A549 treated with AZD2906 at 1 μM for 4 hours (cell line): ENCODE measurements at places on chromosomes 5 and 9. TPM values are rescaled to one million over a fixed set of nuclear protein-coding genes. Genes with fewer than 3 reads are reported as not detected.

Gene ADRB2
- total RNA-seq: 1.3 to 1.6 TPM (median 1.3 TPM) in 5 replicates

Gene IFNK
- total RNA-seq: 0.06 TPM in 1 of 5 replicates, not detected in the others

Gene C9orf72
- 3.3 to 5.2 TPM (median 4.5 TPM) in 5 replicates for total RNA-seq

Gene TLX3
- not detected in 5 replicates for total RNA-seq

Gene TAF11L2
- total RNA-seq: not detected in 5 replicates

Gene PPP2R2B
- 0.03 to 0.14 TPM (median 0.10 TPM) in 4 of 5 replicates, not detected in the other for total RNA-seq

Gene PCDHAC2
- total RNA-seq: 3.2 to 5.7 TPM (median 3.6 TPM) in 5 replicates

Gene FOXD4L6
- total RNA-seq: 0.06 to 0.09 TPM in 2 of 5 replicates, not detected in the others

Gene HMCN2
- total RNA-seq: 0.01 to 0.13 TPM (median 0.09 TPM) in 5 replicates

Gene IPO11
- 14.6 to 15.7 TPM (median 15.3 TPM) in 5 replicates for total RNA-seq

Gene AFAP1L1
- 12.3 to 15.7 TPM (median 15.4 TPM) in 5 replicates for total RNA-seq

Gene ASTN2
- 4.1 to 5.3 TPM (median 4.3 TPM) in 5 replicates for total RNA-seq

Gene CAMK2A
- 0.56 to 0.80 TPM (median 0.69 TPM) in 5 replicates for total RNA-seq

Gene SYNPO
- 19.3 to 24.4 TPM (median 22.3 TPM) in 5 replicates for total RNA-seq

Gene INSL4
- total RNA-seq: 14.4 to 17.2 TPM (median 16.2 TPM) in 5 replicates

Gene TAF11L10
- not detected in 5 replicates for total RNA-seq

Gene ROPN1L
- 2.1 to 2.4 TPM (median 2.3 TPM) in 5 replicates for total RNA-seq

Gene CBY3
- not detected in 5 replicates for total RNA-seq

Gene PDGFRB
- total RNA-seq: 0.11 to 0.80 TPM (median 0.22 TPM) in 5 replicates

Gene AGXT2
- total RNA-seq: not detected in 5 replicates

Gene GPR150
- total RNA-seq: 0.07 to 0.20 TPM (median 0.13 TPM) in 5 replicates

Gene PCDHGA8
- 0.02 to 0.03 TPM (median 0.02 TPM) in 4 of 5 replicates, not detected in the other for total RNA-seq

Gene MCIDAS
- total RNA-seq: 1.2 to 2.0 TPM (median 1.6 TPM) in 5 replicates

Gene VCAN
- 7.7 to 13.0 TPM (median 10.0 TPM) in 5 replicates for total RNA-seq

Gene PCDHGC4
- 0.02 to 0.07 TPM in 2 of 5 replicates, not detected in the others for total RNA-seq

Gene CDO1
- not detected in 5 replicates for total RNA-seq

Gene JAKMIP2
- total RNA-seq: not detected in 5 replicates

Gene ADAMTS16
- total RNA-seq: 1.3 to 2.8 TPM (median 1.4 TPM) in 5 replicates

Gene PCDHGA5
- total RNA-seq: 0.13 to 0.17 TPM (median 0.16 TPM) in 5 replicates

Gene MYOZ3
- total RNA-seq: 0.03 to 0.06 TPM in 2 of 5 replicates, not detected in the others

Gene NTNG2
- 1.1 to 2.1 TPM (median 1.3 TPM) in 5 replicates for total RNA-seq

Gene PCDHB16
- total RNA-seq: 0.02 to 0.13 TPM (median 0.06 TPM) in 5 replicates

Gene SUSD3
- total RNA-seq: 0.62 to 1.5 TPM (median 0.88 TPM) in 5 replicates

Gene IRX1
- total RNA-seq: not detected in 5 replicates

Gene FOXD4L4
- 0.06 to 0.13 TPM (median 0.06 TPM) in 4 of 5 replicates, not detected in the other for total RNA-seq

Gene WDR38
- total RNA-seq: 0.11 to 0.23 TPM (median 0.14 TPM) in 5 replicates

Gene RHOBTB3
- 8.1 to 11.0 TPM (median 9.1 TPM) in 5 replicates for total RNA-seq

Gene TLE4
- total RNA-seq: 10.6 to 13.8 TPM (median 11.5 TPM) in 5 replicates

Gene SLC45A2
- total RNA-seq: not detected in 5 replicates

Gene SLC6A19
- total RNA-seq: 0.42 to 0.71 TPM (median 0.66 TPM) in 5 replicates

Gene QRFP
- total RNA-seq: not detected in 5 replicates

Gene PTGS1
- total RNA-seq: 1.5 to 2.0 TPM (median 1.8 TPM) in 5 replicates

Gene LCN1
- 0.17 to 0.26 TPM (median 0.20 TPM) in 3 of 5 replicates, not detected in the others for total RNA-seq

Gene SAXO1
- not detected in 5 replicates for total RNA-seq

Gene IL3
- not detected in 5 replicates for total RNA-seq

Gene SPAAR
- 0.05 to 0.09 TPM (median 0.06 TPM) in 4 of 5 replicates, not detected in the other for total RNA-seq

Gene SLF1
- 8.3 to 10.3 TPM (median 9.3 TPM) in 5 replicates for total RNA-seq

Gene ABL1
- total RNA-seq: 43.7 to 52.2 TPM (median 49.4 TPM) in 5 replicates

Gene IFNA13
- total RNA-seq: not detected in 5 replicates

Gene C5orf58
- not detected in 5 replicates for total RNA-seq

Gene TRIM36
- total RNA-seq: 1.9 to 2.4 TPM (median 2.1 TPM) in 5 replicates
